ENCODE measurements at places on chromosomes 4 and X.

DNA sequence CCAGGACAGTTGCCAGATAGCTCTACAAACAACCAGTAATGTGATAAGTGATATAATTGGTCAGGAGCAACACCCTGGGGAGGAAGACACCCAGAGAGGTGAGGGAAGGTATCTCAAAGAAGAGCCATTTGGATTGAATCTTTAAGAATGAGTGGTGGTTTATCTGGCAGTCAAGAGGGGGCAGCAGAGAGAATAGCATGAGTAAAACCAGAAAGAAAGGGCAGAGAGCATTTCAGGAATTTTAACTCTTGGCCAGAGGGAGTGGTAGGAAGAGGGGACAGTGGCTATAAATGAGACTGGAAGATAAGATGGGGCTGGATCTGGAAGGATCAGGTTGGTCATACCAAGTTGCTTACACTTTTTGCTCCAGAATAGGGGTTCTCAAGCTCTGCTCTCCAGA is 5.9 kb upstream of the SEPTIN6 start:
- DNase-seq = no peak

- no peak for DNase-seq
Observed at GRCh38 chr4:169243825-169244609, 26.7 kb downstream of the SH3RF1 start.

- DNase-seq = no peak
Observed at GRCh38 chr4:33485111-33485510, 2759.2 kb downstream of the ARAP2 start.

- no peak for DNase-seq
Observed at GRCh38 chr4:70688795-70689231, 481 bp downstream of the UTP3 start.

- no peak for DNase-seq
Observed at GRCh38 chr4:55086578-55086977, 38.8 kb downstream of the KDR start.

DNA sequence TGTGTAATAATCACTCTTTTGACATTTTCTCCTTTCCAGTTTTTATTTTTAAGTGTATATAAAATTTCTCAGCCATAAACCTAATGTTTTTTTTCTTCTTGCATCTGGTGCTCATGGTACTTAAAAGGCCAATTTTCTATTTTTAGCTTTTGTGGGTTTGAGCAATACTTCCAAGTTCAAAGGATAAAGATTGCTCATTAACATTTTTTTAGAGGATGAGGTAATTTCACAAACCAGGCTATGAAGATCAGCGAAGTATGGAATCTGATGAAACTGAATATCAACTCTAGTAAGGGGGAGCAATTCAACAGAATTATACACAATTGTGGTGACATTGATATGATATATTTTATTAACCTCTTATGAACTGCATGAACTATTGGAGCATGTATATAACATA is 25.8 kb upstream of the KLHL34 start:
- DNase-seq = no peak

DNA sequence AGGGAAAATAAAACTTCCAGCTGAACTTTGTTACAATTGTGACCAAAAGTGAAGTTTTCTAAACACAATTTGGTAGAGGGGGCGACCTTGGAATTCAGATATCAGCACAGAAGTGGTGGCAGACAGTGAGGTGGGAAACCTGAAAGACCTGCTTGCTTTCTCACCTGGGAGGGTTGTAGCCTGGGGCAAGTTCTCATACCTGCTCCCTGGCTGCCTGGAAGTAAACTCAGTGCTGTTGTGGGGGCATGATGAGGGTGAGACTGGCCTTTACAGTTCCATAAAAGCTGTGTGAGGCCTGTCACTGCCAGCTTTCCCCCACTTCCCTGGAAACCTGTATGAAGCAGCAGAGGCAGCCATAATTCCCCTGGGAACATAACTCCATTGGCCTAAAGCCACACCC is 1180.2 kb downstream of the FAM133A start:
- DNase-seq = no peak

- no peak for DNase-seq
Observed at GRCh38 chr4:145497199-145498149, 15.8 kb downstream of the SMAD1 start.

GRCh38 chr4:145868637-145869409 is 69.8 kb downstream of the ZNF827 start:
- no peak for DNase-seq

- DNase-seq = no peak
Observed at GRCh38 chrX:69036674-69037573, 128.3 kb downstream of the PJA1 start.

GRCh38 chr4:164378361-164378760 is 375.6 kb upstream of the SMIM31 start:
- DNase-seq = no peak

DNA sequence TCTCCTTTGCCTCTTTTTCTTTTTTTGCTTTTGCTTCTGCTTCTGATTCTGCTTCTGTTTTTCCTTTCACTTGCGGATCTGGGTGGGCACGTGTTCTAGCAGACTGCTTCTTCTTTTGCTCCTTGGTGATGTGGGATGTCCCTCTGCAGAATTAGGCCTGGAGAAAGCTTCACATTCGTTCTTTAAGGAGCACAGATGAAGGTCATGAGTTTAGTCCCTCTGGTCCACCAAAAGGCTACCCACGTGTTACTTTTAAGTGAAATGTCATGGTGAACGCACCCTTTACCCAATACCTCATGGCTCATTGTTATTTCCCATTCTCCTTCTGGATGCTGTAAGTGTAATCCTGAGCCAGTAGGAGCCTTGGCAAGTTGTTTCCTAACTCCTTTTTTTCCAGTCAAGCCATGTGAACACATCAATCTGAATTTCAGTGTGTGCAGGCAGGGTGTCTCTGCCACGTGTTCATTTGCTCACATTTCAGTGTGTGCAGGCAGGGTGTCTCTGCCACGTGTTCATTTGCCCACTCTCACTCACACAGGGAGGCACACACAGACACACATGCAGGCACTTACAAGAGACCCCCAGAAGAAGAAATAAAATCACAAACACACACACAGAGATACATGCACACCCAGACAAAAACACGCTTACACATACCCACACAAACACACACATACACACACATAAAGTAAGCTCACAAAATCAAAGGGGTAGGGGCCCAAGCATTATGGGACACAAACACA is 36.9 kb downstream of the NBDY start:
- no peak for DNase-seq

Data from GOT3 (cell line).